ENCODE measurements at places on chromosomes 3 and 15. TPM values are rescaled to one million over a fixed set of nuclear protein-coding genes. Genes with fewer than 3 reads are reported as not detected.

- DNase-seq = no peak
Observed at GRCh38 chr3:54836871-54837270, 91.0 kb downstream of the LRTM1 start.

DNA sequence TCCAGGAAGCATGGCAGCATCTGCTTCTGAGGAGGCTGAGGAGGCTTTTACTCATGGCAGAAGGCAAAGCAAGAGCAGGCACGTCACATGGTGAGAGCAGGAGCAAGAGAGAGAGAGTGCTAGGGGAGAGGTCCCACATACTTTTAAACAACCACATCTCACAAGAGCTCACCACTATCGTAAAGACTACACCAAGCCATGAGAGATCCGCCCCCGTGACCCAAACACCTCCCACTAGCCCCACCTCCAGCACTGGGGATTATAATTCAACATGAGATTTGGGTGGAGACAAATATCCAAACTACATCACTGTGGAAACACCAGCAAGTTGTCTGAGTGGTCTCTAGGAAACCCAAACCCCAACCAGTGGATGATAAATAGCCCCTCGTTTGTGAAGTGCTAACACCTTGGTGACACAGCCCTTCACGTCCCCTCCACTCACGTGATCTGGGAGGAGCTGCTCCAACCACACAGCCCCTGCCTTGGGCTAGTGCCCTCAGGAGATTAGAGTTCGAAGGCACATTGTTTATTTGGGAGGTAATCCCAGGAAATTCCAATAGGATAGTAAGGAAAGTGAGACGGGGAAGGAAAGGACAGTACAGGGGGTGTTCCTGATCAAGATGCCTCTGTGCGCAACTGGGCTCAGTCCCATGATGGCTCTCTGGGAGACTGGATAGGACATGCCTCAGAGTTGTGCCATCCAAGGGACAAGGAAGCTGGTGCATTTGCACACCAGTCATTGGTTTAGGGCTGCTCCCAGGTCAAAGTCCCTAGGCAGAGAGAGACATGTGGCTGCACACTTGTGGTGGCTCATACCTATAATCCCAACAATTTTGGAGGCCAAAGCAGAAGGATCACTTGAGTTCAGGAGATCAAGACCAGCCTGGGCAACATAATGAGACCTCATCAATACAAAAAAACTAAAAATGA lies 80.6 kb upstream of the CTNNB1 start:
- DNase-seq = no peak

DNA sequence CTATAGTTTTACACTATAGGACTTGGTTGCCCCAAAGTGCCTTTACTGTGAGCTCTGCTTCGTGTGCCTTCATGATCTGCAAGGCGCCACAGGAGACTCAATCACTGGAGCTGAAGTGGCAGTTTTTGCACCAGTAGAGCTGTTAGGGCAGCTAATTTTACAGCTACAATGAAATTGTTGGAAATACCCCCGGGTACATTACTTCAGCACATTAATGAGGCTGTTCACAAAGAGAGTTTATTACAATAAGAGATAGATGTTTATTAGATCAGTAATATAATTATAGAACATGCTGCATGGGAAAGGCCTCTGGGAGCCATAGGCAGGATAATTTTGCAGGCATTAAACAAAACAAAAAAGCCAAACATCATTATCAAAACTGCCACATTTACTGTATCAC lies 231.1 kb downstream of the CTNNB1 start:
- no peak for DNase-seq

Gene ZNF619
- total RNA-seq = 4.3 TPM

Gene C3orf80
- 0.15 TPM for total RNA-seq

All from left ventricle myocardium superior (tissue), 1 donor.